ENCODE measurements at places on chromosomes 5 and 9.

- no peak for DNase-seq
Measured at GRCh38 chr9:3006851-3007250, 163.0 kb upstream of the PUM3 start.

GRCh38 chr9:114390952-114391351 lies 3.2 kb upstream of the AKNA start:
- no peak for DNase-seq

DNA sequence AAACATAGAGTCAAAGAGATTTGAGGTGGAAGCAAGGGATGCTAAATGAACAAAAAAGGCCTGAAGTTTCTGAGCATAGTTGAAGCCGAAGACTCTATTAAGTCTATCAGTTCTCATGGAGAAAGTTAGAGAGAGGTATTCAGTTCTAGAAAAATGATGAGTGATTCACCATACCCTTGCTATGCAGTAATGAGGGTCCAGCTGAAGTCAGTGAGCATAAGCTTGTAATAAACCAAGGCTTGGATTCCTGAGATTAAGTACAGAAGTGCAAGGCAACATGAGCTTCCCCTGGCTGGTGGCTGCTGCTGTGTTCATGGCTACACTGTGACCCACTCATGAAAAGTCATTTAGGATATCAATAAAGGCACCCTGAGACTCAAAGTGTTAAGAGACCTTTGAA lies 129.7 kb upstream of the MTAP start:
- peak; percentile 25 for DNase-seq

DNA sequence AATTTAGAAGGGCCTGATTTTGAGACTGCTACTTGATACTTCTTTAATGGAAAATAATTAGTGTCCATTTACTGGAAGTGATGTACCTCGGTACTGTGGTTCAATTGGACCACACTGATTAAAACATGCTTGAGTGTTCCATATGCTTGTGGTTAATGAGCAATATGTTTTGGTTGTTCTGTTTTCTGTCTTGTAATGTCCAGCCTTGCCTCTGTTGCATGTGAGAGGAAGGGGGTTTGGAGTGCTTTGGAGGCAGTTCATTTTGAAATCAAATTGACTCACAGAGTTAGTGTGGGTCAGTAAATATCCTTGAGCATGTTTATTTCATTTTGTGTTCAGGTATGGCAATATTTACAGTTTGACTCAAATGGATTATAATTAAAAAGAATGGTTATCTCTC lies 334.4 kb downstream of the ARHGEF28 start:
- no peak for DNase-seq

GRCh38 chr5:139275956-139276355 lies 17.6 kb upstream of the MATR3 start:
- DNase-seq = no peak

GRCh38 chr5:59095480-59095879 lies 512.6 kb downstream of the RAB3C start:
- peak; percentile 8 for DNase-seq

- no peak for DNase-seq
Measured at GRCh38 chr5:101866473-101866872, 429.6 kb downstream of the SLCO4C1 start.

GRCh38 chr5:173242675-173243121 lies 7.7 kb upstream of the NKX2-5 start:
- no peak for DNase-seq

DNA sequence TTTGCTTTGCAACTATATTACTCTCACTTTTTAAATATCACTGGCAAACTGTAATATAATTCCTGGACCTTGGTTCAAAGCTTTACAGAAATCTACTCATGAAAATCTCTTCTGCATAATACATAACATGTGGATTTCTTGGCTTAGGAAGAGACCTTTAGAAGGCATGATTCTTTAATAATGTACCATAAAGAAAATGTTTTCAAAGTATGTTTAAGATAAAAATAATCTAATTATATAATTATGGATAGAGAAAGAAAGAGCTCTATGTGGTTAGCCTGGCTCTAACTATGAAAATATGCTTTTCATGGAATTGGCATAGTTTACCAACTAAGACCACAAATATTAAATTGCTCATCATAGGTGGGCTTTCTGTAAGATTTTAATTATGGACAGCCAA lies 817.8 kb downstream of the TLE1 start:
- DNase-seq = no peak

DNA sequence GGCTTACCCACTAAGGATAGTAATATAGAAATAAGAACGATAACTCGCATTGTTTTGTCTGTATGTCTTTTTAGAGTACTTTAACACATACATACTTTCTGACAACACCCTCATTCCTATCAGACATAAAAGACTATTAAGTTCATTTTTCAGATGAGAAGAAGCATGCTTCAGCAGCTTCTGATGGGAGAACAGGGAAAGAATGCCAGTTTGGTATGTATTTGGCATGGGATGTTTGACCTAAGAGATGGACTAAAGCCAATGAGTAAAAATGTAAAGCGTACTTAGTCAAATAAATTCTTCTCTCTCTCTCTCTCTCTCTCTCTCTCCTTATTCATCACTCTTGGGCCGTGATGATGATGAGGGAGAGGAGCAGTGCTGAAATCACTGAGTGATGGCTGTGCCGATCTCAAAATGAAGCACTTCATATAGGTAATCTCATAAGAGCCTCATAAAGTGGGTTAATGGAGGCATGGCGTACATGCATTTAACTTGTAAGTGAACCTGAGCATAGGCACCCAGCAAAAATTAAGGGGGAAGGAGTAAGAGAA lies 71.5 kb downstream of the SLIT3 start:
- DNase-seq = no peak

- DNase-seq = no peak
Measured at GRCh38 chr9:111561165-111561719, 36.3 kb downstream of the ZNF483 start.

DNA sequence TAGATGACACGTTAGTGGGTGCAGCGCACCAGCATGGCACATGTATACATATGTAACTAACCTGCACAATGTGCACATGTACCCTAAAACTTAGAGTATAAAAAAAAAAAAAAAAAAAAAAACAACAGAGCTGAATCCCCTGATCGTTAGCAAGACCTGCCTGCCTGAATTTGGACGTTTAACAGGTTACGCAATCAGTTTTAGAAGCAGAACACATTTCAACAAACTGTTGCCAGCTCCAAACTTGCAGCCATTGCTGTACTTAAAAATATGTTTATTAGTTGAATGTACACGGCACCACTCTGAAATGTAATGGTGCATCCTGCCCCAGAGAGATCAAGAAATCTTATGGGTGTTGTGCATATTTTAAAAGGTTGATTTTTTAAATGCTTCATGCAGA lies 680.0 kb downstream of the TLE4 start:
- no peak for DNase-seq

DNA sequence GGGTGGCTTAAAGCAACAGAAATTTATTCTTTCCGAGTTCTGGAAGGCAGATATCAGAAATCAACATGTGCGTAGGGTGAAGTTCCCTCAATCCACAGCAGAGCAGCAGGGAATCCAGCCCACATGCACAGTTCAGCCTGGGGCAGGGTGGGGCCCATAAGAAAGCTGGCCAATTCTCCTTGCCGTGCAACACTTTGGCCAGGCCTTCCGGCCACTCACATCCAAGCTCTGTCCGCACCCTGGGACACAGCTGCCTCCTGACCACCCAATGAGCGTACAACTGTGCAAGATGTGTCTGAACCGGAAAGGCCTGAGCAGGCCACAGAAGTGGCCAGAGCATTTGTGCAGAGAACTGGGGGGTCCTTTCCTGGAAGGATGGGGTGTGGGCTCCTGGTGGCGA lies 274.9 kb downstream of the GADD45G start:
- peak; percentile 18 for DNase-seq

GRCh38 chr9:12163723-12164458 lies 529.3 kb upstream of the TYRP1 start:
- DNase-seq = no peak

DNA sequence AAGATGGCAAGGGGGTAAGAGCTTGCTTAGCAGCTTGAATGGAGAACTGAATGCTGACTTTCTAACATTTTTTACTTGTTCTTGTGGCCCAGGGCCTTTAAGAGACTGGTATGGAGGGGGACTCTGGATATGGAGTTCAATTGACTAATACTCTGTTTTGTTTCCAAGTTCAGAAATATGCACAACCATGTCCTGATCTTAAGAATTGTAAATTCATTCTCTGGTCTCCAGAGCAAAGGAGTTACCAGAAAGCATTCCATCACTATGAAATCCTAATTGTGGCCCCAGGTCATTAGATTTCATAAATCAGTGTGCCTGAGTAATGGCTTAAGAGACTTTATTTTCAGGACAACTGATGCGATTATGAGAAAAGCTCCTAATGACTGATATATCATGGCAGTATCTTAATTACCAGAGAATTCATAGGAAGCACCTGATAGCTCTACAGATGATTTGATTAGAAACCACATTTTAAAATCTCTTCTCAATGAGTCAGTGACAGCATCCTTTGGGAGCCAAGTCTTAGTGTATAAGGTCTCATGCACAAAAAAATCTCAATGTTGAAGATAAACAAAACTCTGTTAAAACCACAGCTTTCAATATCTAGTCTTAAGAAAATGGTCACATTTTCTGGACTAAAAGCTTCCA lies 613.6 kb upstream of the KLF4 start:
- DNase-seq = peak; percentile 32

GRCh38 chr5:28286566-28286965 lies 1248.2 kb upstream of the CDH9 start:
- no peak for DNase-seq

DNA sequence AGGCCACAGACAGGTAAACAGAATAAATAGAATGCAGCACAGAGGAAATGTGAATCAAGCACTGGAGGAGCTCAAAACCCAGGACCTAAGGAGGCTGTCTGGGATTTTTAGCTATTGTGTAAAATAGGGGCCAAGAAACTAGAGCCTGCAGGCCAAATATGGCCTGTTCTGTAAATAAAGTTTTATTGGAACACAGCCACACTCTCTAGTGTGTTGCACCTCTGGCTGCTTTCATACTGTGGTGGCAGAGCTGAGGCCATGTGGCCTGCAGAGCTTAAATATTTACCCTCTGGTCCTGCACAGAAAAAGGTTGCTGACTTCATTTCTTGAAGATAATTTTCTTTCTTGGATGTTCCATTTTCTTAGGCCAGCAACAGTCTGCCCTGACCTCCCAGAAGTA lies 136.4 kb downstream of the WDR41 start:
- no peak for DNase-seq

- DNase-seq = no peak
Measured at GRCh38 chr5:134226441-134227192, 744 bp upstream of the PPP2CA start.

- DNase-seq = no peak
Measured at GRCh38 chr9:105679257-105680022, 14.9 kb upstream of the TMEM38B start.

- peak; percentile 49 for DNase-seq
Measured at GRCh38 chr9:123883634-123884033, 46.3 kb downstream of the DENND1A start.
